ENCODE measurements at places on chromosomes 2 and 18.

DNA sequence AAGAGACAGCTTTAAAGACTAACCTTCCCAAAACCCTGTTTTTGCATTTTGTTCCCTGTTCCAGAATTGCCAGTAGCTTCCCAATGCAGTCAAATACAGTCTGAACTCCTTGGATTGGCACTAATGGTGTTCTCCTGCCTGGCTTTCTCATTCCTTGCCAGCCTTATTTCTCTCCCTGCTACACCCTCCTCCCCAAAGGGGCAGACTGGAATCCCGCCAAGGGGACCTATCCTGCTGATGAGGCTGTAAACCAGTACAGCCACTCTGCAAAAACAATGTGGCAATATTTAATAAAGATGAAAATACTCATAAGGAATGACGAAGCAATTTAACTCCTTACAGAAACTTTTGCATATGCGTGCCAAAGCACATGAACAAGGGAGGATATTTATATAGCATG, 4.5 kb upstream of the SLC4A5 start:
- DNase-seq, result no peak

GRCh38 chr18:27585602-27586173, 400.6 kb upstream of the CHST9 start:
- no peak for DNase-seq

DNA sequence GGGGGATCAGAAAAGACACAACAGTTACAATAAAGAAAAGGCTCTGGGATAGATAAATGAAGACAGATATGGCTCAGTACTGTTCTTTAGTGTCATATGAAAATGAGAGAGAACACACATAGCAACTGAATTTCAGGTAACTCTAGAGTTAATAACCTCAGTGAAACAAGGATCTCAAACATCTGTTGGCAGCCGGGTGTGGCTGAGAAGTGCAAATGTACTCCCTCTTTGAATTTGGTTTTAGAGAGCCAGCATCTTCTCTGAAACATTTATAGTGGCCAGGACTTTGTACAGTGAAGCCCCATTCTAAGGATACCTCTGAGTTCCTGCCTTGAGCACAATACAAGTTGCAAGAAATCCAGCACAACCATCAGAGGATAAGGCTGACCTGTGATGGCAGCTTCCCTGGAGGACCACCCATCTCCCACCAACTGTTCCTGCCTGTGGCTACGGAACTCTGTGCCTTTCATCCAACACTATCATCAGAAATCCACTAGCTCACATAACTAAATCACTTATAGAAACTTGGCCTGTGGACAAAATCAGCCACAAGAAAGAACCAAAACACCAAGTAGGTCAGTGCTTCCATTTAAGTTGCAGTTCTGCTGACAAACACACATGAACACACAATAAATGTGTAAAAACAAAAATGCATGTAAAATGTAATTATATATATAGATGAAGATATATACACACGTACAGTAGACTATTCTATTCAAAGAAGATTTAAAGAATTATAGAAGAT, 37.3 kb upstream of the PEX13 start:
- no peak for DNase-seq

GRCh38 chr2:186718122-186718521, 24.3 kb downstream of the FAM171B start:
- DNase-seq, result no peak

DNA sequence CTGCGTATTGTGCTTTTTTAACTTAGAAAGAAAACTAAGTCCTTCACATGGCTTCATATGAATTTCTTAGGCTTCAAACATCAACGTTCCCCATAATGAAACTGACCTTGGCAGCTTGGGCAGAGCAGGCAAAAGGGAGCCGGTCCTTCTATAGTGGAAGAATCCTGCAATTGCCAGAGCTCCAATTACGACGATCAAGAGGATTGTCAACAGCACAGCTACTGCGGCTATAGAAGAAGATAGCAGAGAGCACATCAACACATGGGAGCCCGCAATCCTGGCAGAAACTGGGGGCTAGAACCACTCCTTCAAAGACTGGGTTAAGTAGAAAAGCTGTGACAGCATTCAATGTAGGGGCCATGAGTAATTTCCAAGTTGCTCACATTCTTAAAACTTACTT, 69.8 kb downstream of the DHRS9 start:
- no peak for DNase-seq

DNA sequence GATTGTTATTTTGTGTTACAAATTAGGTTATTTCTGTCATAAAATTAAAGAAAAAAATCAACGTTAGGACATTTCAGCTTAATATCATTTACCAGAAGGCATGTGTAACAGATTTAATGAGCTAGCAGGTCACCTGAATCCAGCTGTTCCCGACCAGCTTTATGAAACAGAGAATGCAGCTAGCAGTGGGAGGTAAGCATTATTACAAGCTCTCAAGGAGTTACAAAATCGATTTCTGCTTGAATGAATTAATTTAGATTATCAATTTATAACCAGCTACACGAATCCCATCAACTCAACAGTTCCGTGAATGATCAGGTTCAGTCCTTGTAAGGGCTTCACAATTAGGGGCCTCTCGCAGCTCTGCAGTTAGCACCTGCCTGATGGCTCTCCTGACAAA, 211.9 kb downstream of the PTGR3 start:
- DNase-seq, result no peak

GRCh38 chr2:28411956-28412609, 19.4 kb downstream of the FOSL2 start:
- no peak for DNase-seq

DNA sequence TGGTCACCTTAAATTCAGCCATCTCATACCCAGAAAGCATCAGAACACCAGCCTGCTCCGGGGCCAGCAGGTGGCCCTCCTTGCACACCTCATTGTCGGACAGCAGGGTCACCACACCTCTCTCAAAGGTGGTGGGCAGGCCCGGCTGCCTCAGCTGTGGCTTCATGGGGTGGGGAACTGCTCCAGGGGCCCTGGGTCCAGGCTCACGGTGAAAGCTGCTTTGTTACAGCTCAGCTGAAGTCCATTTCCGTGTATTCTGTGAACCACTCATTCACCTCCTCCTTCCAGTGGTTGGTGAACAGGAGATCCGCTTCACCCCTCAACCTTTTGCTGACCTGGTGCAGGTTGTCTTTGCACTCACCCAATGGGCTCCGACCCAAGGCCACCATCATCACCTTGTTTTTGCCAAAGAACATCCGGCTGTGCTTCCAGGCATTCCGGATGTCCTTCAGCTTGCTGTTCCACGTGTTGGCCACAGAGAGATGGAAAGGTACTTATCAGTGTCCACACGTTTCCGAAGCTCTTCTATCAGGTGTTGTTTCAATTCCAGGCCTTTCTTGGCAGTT, 78.6 kb upstream of the LDLRAD4 start:
- DNase-seq, result peak; percentile 17

DNA sequence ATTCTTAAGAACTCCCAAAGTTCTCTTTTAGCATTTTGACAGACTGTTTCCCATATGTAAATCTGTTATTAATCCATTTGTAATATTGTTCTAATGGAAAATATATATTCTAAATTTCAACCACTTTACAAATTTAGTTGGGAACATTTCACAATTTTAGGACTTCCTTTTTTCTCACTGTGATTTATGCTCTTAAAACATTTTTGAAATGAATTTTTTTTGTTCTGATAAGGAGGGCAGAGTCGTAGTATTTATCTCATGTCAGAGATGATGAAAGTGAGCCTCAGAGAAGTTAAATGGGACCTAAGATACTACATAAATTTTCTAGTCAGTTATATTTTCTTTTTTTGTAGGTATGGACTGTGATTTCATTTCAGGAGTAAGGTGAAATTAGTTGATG, 26.6 kb downstream of the RASGRP3 start:
- no peak for DNase-seq

- no peak for DNase-seq
Observed at GRCh38 chr2:223262946-223263345, 211.0 kb downstream of the KCNE4 start.

DNA sequence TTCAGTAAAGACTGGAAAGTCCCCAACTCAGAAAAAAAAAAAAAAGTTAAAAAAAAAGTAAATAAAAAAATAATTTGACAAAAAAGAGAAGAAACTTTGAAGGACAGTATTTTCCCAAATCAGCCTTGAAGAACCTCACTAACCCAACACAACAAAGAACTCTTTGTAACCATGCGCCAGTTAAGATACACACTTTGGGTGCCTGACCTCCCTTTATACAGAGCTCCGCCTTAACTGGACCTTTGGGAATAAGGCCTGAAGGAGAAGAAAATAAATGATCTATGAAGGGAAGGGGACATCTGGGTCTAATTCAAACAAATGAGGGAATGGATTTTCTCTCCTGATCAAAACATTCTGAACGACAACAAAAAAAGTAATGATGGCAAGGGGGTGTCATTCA, 2.2 kb upstream of the GFPT1 start:
- no peak for DNase-seq

DNA sequence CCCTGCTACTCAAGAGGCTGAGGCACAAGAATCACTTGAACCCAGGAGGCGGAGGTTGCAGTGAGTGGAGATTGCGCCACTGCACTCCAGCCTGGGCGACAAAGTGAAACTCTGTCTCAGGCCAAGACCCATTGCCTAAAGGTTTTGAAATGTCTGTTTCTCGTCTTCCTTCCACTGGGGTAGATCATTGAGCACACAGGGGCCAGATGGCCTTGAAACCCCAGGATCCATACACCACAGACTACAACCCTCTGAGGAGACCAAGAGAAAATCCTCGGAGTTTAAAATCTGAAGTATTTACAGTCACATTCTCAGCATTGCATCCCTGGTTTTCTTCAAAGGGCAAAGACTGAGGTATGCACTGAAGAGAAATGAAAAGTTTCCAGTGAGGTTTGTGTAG, 7.1 kb upstream of the EPAS1 start:
- DNase-seq, result no peak

DNA sequence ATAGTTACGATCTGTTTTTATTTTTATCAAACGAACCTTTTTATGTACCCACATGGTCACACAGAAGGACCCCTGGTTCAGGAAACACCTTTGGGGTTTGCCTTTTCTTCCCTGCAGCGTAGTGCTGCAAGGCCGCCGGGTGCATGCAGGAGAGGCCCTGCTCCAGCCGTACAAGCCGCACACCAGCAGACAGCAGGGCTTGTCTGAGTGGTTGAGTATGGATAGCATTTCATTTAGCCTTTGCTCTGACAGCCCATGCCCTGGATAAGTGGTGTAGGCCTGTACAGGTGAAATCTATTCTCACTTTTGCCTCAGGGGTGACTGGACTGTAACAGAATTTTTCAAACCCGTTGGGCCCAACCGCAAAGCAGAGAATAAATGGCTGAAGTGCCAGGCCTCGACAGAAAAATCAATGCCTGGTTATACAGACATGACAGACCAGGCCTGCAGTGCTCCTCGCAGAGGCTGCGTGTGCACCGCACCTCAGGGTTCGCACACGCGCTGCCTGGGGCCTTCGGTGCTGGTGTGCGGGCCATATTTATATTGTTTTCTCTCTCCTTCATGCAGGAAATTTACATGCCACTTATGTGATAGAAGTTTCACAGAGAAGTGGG, 279.1 kb downstream of the ZNF407 start:
- no peak for DNase-seq

GRCh38 chr2:12436483-12436882, 280.3 kb upstream of the TRIB2 start:
- no peak for DNase-seq

Data from GF-D8 (cell line).